NCI-H524 (cell line): ENCODE measurements at places on chromosomes 16 and 17.
A peak's percentile ranks its signal among the peaks of the same experiment; 100 is the strongest.

GRCh38 chr16:89024546-89025060, 47.6 kb upstream of the CBFA2T3 start:
- peak; percentile 80 for DNase-seq

GRCh38 chr17:46097497-46097896, 95.7 kb downstream of the KANSL1 start:
- DNase-seq = no peak

DNA sequence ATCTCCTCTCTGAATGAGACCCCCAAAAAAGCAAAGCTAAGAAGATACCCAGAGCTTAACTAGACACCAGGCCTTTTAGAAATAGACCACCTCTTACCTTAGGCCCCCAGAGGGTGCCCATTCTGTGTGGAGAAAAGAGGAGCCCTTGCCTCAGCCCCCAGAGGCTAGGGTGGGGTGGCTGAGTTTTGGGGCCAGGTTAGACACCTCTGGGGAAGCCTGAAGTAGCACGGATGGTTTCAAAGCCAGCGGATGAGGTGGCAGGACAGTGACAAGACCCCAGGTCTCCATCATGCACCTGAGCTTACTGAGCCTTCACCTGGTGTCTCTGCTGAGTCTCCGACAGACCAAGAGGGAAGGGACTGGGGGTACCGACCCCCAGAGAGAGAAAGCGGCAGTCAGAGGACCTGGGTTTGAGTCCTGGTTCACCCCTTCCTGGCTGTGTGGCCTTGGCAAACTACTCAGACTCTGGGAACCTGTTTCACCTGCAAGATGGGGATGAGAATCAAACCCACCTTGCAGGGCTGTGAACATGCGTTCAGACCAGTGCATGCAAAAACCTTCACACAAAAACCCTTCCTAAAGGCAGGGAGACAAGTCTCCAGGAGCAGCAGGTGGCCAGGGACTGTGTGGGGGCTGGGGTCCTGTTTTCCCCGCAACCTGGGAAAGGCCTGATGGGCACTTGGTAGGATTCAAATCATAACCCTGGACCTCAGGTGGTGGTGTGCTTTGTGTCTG, 7.7 kb downstream of the SCGB1C2 start:
- DNase-seq = no peak

DNA sequence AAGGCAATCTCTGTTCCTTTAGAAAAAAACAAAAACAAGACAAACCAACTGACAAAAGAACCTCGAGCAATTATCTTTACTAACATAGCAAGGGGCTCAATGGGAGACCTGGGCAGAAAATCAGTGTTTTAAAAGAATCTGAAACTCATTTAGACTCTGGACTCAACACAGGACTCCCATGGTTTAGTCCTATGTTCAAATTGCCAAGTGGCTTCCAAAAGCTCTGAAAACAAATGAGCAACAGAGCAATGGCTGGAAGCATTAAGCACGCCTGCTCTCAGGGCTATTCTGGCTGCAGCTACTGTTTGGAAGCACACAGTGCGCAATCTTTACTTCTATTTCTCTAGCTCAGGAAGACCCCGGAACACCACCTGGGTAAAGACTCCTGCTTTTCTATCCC, 162.0 kb downstream of the AATF start:
- DNase-seq = no peak

GRCh38 chr16:87165151-87165550, 152.0 kb downstream of the C16orf95 start:
- DNase-seq = no peak

- DNase-seq = no peak
Observed at GRCh38 chr17:8100111-8100510, 12.6 kb upstream of the ALOX12B start.

- no peak for DNase-seq
Observed at GRCh38 chr17:68249354-68249765, 1.5 kb downstream of the AMZ2 start.

DNA sequence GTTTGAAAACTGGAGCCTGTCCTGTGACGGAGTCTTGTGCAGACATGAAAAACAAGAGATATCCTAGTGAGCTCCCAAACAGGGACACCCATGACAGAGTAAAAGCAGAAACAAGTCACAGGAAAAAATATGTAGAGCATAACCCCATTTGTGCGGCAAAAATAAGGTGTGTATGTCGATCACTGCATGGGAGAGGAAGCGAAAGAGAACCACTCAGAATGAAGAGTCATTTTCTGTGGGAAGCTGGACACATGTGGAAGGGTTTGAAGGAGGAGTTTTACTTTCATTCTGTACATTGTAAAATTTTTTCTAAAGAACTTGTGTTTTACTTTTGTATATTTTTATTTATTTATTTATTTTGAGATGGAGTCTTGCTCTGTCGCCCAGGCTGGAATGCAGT, 72.1 kb downstream of the JPH3 start:
- no peak for DNase-seq

DNA sequence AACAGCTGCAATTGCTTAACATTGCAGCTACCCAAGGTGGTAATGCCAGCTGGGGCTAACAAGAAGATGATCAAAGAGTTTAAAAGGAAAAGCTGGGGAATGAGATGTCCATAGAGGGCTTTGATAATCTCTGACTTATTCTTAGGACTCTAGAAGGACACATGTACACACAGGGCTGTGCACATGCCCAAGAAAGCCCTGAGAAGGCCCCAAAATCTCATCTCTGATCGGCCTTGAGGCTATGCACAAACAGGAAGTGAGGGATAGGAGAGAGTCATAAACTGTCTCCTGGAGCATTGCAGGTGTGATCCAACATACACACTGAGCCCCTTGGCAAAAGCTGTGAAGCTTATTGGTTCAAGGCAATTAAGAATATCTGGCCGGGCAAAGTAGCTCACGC, 17.2 kb upstream of the RABEP1 start:
- DNase-seq = no peak

DNA sequence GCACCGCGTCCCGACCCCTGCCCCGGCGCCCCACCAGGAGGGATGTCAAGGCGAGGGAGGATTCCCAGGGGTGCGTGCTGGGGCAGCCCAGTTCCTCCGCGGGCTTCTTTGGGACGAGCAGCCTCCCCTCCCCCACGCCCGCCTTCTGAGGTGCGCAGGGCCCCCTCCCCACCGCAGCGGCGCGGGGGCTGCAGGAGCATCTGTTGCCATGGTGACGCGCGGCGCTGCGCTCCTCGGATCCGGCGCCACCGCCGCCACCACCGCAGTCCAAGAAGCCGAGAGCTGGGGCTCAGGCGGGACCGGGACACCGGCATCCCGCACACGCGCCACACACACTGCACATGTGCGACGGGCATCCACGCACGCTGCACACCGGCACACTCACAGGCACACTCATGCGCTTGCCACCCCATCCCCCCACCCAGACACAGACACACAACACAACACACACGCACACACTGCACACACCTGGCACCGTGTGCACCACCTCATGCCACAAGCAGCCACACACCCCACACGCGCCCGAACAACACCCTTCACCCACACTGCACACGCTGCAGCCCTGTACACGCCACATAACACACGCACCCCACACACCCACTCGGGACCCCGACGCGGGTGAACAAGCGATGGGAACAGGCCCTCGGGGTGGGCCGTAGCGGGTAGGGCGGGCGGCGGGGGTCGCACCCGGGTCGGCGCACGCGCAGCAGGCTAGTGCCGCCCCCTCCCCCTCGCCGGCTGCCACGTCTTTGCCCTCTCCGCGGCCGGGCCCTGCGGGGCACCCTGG, 17.0 kb downstream of the ENPP7 start:
- peak; percentile 69 for DNase-seq

- DNase-seq = no peak
Observed at GRCh38 chr16:52212841-52213240, 334.1 kb downstream of the TOX3 start.

- DNase-seq = no peak
Observed at GRCh38 chr17:82593590-82594087, 54.6 kb downstream of the WDR45B start.

DNA sequence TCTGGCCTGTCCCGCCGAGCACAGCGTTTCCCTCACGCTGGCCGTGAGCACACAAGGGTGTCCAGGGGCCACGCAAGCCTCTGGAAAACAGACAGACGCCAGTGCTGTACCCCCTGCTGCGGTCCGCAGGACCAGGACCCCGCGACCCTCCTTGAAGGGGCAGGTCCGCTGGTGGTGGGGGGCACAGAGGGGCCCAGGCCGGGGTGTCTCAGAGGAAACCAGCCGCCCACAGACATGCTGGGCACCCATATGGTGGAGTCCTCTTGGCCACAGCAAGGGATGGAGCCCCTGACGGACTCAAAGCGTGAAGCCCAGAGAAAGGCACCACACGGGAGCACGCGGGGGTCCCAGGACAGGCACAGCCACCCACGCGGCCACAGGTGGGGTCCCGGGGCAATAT, 34.4 kb downstream of the METRNL start:
- DNase-seq = no peak
